ENCODE measurements at places on chromosomes 3 and 15. TPM values are rescaled to one million over a fixed set of nuclear protein-coding genes. Genes with fewer than 3 reads are reported as not detected.
A peak's percentile ranks its signal among the peaks of the same experiment; 100 is the strongest.

DNA sequence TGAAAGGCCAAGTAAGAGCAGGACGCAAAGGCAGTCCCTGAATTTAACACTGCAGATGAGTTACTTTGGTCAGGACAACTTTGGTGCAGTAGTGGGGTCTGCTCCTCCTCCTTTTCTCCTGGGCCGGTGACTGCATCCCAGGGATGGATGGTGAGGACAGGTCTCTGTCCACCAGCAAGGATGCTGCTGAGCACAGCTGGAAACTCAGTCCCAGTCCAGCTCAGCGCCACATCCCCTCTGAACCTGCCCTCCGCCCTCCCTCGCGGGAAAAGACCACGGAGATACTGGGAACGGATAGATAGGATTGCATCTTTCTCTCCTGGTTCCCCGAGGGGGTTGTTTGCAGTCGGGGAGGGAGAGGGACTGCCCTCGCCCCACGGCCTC lies 13.8 kb downstream of the GRAMD2A start:
- no peak for DNase-seq

GRCh38 chr15:100623301-100623700 lies 20.9 kb downstream of the ASB7 start:
- DNase-seq = no peak

GRCh38 chr3:32698506-32698905 lies 13.5 kb downstream of the CNOT10 start:
- no peak for DNase-seq

- no peak for DNase-seq
These were observed 190.6 kb downstream of the VPS13C start for GRCh38 chr15:61869656-61870055.

GRCh38 chr3:63886858-63887257 lies 23.2 kb downstream of the ATXN7 start:
- no peak for DNase-seq

GRCh38 chr15:67117370-67117769 lies 52.0 kb downstream of the SMAD3 start:
- no peak for DNase-seq

DNA sequence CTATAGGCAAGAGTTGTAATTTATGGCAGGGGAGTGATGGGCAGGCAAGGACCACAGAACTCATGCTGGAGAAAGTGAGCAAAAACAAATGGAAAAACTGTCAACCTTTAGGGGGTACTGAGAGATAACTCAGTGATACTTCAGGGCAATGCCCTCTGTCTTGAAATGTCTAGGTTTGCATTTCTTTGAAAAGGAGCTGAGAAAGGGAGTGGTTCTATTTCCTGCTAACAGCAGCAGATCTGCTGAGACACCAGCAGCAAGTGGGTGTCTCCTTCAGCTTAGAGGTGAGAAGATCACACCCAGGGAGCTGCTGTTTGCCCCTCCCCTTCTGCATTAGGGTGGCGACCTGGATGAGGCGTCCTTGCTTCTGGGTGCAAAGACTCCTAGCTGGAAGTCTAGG lies 42.3 kb upstream of the XIRP1 start:
- no peak for DNase-seq

DNA sequence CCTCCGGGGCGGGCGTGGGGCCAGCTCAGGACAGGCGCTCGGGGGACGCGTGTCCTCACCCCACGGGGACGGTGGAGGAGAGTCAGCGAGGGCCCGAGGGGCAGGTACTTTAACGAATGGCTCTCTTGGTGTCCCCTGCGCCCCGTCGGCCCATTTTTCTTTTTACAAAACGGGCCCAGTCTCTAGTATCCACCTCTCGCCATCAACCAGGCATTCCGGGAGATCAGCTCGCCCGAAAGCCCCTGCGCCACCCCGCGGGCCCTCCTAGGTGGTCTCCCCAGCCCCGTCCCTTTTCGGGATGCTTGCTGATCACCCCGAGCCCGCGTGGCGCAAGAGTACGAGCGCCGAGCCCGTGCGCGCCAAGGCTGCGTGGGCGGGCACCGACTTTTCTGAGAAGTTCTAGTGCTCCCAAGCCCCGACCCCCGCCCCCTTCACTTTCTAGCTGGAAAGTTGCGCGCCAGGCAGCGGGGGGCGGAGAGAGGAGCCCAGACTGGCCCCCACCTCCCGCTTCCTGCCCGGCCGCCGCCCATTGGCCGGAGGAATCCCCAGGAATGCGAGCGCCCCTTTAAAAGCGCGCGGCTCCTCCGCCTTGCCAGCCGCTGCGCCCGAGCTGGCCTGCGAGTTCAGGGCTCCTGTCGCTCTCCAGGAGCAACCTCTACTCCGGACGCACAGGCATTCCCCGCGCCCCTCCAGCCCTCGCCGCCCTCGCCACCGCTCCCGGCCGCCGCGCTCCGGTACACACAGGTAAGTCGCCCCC lies at the start of gene THBS1:
Gene THBS1 (plus strand): TSS at position 595 of the 757 bp plus-strand sequence. CDS start 779 bp downstream, outside the sequence.
- peak; percentile 42 for DNase-seq

DNA sequence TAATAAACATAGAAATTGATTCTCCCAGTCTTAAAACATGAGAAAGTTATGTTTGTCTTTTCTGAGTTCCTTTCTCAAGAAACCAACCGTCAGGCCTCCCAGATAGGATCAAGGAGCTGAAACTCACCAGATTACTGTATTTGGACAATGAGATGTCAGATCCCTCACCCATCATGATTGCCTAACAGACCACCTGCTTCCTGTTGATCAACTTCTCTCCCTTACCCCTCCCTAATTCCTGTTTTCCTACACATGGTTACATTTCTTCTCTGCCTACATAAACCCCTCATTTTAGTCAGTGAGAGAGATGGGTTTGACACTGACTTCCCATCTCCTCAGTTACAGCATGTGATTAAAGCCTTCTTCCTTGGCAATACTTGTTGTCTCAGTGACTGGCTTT lies 917.5 kb downstream of the FHIT start:
- no peak for DNase-seq

DNA sequence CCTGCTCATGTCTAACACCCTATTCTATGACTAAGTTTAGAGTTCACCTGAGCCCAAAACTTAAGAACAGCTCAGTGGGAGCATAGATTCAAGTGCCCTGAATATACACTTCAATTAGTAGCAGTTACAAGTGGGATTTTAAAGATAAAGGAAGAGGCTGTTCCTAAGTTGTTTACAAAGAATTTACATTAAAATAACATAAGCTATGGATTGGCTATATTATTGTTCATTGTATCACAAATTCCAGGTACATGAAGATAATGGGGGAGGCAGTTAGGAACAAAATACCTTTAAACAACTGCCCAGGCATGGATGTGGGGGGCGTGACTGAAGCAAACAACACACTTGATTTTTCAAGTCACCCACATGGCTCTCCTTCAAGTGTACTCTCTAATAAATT lies 52.7 kb downstream of the ROPN1B start:
- DNase-seq = no peak

GRCh38 chr15:91790836-91791235 lies 62.7 kb upstream of the SLCO3A1 start:
- no peak for DNase-seq

GRCh38 chr3:18425641-18426257 lies 610 bp upstream of the SATB1 start:
- DNase-seq = no peak

DNA sequence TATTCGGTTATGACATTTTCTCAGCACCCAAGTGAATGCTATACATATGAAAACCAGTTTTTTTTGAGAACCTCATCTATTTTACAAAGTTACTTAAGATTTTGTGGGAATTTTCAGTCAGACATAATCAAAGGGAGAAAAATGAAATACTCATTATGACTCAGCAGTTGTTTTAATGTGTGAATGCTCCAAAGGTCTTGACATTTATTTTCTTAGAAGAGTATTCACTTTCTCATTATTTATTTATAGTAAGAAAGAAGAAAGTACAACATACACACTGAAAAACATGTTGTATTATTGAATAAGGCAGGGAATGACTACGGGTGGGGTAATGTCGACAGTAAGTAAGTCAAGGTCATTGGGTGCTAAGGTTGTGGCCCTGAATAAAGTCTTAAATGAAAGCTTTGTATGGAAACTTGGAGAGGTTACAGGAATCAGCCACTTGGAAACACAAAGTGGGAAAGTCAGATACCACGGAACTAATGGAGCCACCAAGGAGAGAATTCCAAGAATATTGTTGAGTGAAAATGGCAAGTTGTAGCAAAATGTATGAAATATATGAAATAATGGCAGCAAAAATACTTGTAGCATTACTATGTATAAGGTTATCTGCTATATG lies 844.5 kb downstream of the TBL1XR1 start:
- no peak for DNase-seq

- no peak for DNase-seq
These were observed 35.1 kb downstream of the APBA2 start for GRCh38 chr15:28920781-28921331.

- DNase-seq = no peak
These were observed 87.3 kb upstream of the OXTR start for GRCh38 chr3:8856721-8857120.

GRCh38 chr3:43584043-43584826 lies 37.6 kb downstream of the ANO10 start:
- no peak for DNase-seq

- DNase-seq = no peak
These were observed 7.6 kb upstream of the GRIP2 start for GRCh38 chr3:14547693-14548092.

The ST8SIA2 gene
- total RNA-seq = 1.6 TPM

The SYNM gene
- 8.3 TPM for total RNA-seq

The DAPK2 gene
- 3.0 TPM for total RNA-seq

The STT3B gene
- 108 TPM for total RNA-seq

The TMEM87A gene
- total RNA-seq = 25.8 TPM

Data from glomerular endothelial cell (primary cell).